Activated T-cell treated with anti-CD3 and anti-CD28 coated beads for 1 hour (primary cell): ENCODE measurements at places on chromosomes 7 and 10.

DNA sequence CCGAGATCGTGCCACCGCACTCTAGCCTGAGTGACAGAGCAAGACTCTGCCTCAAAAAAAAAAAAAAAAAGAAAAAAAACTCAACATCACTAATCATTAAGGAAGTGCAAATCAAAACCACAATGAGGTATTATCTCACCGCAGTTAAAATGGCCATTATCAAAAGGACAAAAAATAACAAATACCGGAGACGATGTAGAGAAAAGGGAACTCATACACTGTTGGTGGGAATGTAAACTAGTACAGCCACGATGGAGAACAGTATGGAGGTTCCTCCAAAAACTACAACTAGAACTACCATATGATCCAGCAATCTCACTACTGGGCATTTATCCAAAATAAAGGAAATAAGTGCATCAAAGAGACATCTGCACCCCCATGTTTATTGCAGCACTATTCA, 24.3 kb downstream of the GRK5 start:
- no peak for DNase-seq

- DNase-seq, result no peak
Observed at GRCh38 chr10:91247360-91248111, 27.1 kb downstream of the PCGF5 start.

DNA sequence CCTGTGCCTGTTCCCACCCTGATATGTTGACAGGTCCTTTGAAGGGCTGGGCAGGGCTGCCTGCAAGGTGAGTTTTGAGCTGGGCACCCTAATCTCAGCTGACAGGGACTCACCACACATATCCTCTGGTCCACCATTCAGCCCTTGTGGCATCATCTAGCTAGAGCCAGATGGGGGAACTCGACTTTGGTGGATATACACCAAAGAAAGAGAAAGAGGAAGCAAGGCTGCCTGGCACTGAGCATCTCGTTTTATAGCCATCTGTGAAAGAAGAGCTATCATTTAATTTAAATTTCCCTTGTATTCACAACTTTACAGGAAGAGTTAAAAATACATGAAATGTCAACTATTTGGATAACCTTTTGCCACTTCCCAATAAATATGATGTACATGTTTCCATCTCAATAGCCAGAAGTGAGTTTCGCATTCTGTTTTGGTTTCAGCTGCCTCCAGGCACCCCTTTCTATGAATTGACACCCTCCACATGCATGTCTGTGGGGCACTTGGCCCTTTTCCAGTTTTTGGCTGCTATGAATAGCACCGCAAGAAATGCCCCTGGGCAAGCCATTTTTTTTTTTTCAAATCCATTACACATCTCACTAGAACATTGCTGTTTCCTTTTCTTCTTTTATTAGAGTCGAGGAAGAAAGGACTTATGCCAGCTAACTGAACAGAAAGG, 22.9 kb upstream of the GRB10 start:
- no peak for DNase-seq

DNA sequence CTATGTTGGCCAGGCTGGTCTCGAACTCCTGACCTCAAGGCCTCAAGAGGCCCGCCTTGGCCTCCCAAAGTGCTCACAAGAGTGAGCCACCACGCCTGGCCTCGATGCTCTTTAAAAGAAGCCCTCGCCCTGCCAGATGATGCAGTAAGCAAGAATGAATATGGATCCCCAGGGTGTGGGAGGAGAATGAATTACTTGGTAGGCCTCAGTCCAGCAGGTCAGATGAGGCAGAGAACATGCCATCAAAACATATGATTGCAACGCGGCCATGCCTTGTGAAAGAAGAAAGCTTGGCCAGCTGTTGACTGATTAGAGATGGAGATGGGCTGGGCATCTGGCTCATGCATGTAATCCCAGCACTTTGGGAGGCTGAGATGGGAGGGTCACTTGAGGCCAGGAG, 68.7 kb downstream of the CAMK1D start:
- no peak for DNase-seq

GRCh38 chr7:114944745-114945625, 23.1 kb downstream of the MDFIC start:
- no peak for DNase-seq

GRCh38 chr7:154867068-154867467, 135.9 kb downstream of the PAXIP1 start:
- DNase-seq, result no peak

DNA sequence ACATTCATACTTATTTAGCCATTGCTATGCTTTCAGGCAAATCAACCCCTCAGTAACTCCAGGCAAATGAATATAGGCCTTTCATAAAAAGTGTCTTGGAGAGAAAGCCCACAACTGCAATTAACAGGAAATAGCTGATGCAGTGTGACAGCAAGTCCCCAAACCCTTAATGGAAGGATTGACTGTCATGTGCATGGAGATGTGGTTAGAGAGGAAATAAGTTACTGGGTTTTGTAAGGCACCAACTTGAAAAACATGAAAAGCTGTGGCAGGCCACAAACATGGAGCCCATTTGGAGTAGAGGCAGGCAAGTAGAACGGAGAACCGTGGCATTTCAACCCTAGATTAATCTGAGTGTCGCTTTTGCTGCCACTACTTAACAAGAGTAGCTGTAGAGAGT, 549.4 kb upstream of the C7orf33 start:
- no peak for DNase-seq

DNA sequence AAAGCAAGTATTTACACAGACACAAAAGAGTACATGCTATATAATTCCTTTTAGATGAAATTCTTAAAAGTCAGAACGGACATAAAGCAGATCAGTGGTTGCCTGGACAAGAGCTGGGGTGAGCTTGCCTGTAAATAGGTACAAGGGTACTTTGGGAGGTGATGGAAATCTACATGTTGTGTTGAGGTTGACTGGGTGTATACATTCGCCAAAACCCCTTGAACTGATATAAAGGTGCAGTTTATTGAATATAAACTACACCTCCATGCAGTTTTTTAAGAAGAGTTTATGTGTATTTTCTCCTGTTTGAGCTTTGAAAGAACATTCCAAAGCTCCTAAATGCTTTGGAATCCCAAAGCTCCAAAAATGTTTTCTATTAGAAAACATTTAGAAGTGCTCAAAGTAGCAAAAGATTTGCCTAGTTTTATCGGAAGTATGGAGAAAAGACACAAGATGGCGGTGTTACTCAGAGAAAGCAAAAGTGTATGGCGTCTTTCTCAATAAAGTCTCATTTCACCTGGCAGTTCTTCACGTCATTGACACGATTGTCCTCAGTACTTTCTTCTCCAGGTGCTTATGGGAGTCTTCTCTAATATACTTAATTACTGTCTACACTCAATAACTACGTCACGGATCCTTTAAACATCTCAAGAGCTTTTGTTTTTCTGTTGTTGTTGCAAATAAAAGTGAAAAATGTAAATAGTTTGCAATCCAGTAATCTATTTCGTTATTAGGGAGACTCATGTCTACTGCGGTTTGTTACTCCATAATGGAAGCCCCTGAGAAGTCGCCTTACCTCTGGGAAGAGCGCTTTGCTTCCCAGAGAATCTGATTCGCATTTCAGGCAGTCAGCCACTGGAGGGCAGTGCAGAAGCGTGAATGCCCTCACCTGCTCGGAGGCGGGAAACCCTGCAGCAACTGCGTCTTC, 14.7 kb upstream of the SEC61G start:
- DNase-seq, result peak; percentile 55

- DNase-seq, result no peak
Observed at GRCh38 chr10:103066141-103067098, 126.7 kb downstream of the NT5C2 start.

DNA sequence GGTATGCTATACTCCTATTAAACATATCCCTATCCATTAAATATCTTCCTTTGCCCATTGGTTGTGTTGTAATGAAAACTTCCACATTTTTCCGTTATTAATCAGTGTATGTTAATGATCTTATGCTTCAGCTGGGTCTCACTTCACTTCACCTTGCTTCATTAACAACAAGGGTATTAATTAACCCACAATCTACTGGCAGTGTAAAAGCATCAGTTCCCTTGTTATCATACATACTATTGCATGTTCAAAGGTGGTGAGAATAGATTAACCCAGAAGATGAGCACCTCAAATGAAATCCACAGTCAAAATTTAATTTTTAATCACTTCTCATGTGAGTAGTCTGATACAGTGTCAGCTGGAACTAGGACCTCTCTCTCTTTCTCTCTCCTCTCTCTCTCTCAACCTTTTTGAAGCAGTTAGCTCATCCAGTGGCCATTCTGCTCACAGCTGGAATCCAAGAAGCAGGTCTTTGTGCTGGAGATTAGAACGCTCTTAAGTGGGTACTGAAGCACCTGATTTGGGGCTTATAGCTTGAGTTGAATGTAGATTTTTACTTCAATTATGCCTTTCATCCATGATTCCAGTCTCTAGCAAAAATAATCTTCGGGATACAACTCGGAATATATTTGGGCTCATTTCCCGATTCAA, 172.3 kb downstream of the RAPGEF5 start:
- no peak for DNase-seq

DNA sequence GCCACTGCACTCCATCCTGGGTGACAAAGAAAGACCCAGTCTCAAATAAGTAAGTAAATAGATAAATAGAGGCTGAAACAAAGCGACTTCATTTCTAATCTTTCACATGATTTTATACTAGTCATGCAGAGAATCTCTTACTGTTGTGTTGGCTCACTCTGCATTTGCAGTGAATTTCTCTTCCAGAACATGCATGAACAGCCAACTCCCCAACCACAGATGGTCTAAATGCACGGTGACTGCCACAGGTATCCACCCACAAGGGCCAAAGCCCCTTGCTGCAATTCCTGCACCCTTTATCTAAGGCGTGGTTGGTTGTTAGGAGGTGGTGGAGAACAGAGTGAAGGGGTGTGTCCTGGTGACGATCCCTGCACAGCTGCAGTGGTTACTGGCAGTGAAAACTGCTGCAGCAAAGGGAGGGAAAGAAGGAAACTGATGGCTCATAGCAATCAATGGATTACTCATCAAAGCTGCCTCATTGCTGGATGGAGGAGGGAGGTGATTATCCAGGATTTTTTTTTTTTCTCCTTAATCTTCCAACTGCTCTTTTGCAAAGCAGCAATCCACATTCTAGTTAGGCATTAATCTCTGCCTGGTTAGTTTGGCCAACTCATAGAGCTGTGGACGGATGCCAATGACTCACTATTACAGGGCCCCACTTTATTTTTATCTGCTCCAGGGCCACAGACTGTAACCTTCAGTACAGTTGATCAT, 50.6 kb downstream of the PRTFDC1 start:
- DNase-seq, result no peak

- DNase-seq, result no peak
Observed at GRCh38 chr10:119409906-119410305, 132.6 kb downstream of the RGS10 start.

DNA sequence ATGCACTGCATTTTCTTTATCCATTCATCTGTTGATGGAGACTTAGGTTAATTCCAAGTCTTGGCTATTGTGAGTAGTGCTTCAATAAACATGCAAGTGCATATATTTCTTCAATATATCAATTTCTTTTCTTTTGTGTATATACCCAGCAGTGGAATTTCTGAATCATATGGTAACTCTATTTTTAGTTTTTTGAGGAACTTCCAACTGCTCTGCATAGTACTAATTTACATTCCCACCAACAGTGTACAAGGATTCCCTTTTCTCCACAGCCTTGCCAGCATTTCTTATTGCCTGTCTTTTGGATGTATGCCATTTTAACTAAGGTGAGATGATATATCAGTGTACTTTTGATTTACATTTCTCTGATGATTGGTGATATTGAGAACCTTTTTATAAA, 145.2 kb downstream of the LYZL1 start:
- no peak for DNase-seq

- no peak for DNase-seq
Observed at GRCh38 chr10:88731296-88731695, 25.2 kb downstream of the LIPK start.

DNA sequence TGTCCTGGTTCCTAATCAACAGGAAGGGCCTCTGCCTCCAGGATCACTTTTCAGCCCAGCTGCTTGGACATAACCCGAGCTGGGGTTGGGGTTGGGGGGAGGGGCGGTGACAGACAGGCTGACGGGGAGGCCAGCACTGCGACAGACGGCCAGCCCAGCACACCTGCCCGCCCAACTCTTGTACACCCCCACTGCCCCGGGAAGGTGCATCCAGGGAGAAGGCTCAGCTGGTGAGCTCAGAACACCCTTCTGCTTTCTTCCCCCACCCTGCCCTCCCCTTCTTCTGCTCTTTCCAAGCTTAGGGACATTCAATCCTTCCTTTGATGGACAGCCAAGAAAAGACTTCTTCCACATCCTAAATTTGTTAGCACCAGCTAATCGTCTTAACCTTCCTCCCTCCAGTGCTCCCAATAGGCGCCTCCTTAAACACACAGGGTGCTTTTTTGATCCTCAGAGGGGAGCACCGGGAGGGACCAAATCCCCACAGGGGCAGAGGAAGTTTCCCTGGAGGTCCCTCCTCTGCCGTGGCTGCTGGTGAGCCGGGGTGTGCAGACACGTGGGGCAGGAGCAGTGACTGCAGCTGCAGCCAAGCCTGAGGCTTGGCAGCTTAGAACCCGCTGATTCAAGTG, 44.7 kb downstream of the COL13A1 start:
- DNase-seq, result no peak

DNA sequence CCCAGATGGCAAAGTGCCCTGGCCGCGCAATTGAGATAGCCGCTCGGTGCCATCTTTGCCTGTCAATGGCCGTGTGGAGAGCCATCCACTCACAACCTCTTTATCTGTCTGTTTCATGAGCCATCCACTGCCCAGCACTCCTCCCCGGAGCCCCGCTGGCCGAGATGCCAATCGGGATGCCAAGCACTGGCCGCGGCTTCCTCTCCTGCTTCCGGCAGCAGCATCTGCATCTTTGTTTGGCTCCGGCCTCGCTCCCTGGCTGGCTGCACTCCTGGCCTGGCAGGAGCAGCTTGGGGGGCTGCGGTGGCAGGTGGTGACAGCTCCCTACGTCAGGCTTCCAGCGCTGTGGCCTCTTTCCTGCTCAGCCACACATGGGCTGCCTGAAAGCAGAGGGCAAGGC, 231.7 kb downstream of the USP6NL start:
- no peak for DNase-seq

DNA sequence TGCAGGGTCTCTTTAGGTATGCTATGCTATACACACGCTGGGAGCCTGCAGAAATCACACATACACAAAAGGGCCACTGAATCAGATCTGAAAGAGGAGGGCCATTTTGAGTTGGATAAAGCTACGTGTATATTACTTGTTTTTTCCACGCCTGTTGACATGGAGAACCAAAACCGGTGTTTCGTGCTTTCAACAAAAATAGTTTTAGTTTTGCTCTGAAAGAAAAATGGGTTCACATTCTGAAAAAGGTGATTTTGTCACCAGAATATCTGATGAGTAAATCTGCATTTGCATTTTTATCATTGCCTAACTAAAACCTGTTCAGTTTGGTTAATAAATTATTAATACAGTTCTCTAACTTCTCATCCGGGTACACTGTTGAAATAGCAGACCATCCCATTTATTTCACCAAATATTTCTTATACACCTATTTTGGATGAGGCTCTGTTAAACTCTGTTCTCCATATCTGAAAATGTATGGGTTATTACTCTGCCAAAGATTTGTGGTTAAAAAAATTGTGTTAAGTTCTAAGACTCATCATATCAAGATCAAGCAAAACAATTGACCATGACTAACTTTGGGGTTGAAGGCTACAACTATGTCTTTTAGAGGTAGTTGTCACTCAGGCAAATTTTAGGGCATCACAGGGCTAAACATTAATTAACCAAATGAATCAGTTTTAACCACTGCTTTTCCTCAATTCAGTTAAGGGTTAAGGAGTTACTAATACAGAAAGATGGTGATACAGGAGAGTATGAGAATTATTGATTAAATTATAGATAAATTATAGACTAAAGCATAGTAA, 101.2 kb upstream of the RPA3 start:
- no peak for DNase-seq
